Central memory CD8-positive, alpha-beta T cell (primary cell): ENCODE measurements at places on chromosomes 3 and 15.
A peak's percentile ranks its signal among the peaks of the same experiment; 100 is the strongest.

DNA sequence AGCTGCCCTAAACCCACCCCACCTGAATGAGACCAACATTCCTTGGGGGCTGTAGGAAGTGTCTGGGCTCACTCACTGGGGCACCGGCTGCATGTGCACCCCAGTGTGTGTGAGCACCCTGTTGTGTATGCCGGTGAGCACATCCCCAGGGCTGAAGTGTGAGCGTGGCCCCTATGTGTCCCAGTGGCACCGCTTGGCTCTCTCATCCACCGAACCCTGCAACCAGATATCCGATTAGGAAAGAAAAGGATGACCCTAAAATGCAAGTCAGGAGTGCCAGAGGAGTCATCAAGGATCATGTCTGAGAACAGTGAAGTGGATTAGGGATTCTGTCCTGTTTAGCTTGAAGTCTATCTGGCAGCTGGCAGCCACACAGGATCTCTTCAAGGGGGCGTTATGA, 84.0 kb upstream of the ALDH1L1 start:
- no peak for DNase-seq

DNA sequence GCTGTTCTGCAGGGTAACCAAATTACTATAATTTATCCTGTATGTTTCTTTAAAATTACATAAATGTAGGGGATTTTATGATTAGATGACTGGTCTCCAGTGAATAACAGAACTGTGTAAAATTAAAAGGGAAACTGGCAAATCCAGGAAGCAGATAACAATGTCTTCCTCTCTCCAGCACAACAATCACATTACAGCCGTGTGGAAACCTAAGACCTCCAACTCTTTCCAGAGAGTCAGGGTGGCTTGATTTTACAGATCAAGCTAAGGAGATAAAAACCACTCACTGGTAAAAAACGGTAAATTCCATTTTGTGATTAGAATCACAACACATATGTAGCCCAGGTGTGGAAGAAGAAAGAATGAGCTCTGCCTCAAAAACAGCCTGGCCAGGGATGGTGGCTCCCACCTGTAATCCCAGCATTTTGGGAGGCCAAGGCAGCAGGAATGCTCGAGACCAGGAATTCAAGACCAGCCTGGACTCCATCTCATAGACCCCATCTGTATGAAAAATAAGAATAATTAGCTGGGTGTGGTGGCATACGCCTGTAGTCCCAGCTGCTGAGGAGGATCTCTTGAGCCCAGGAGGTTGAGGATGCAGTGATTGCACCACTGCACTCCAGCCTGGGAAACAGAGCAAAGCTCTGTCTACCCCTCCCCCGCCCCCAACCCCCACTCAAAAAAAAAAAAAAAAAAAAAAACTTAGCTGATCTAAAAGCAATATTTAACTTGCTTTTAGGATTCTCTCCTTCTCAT, 29.0 kb downstream of the IL17RD start:
- DNase-seq: no peak

GRCh38 chr3:32399030-32399620, 7.5 kb downstream of the CMTM7 start:
- peak; percentile 43 for DNase-seq

DNA sequence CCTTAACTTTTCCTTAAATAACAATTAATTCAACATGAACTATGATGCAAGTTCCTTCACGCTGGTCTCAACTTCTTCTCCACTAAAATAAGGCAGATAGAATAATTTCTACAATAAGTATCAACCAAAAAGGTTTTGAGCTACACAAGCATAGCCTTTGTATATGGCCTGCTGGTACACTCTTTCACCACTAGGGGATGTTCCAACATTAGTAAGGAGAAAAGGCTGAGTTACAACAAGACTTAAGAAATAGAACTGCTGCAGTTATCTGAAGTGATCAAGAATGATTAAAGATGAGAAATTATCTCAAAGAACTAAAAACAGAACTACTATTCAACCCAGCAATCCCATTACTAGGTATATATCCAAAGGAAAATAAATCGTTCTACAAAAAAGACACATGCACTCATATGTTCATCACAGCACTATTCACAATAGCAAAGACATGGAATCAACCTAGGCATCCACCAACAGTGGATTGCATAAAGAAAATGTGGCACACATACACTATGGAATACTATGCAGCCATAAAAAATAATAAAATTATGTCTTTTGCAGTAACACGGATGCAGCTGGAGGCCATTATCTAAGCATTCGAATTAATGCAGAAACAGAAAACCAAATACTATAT, 14.4 kb downstream of the ATP13A3 start:
- DNase-seq: no peak

DNA sequence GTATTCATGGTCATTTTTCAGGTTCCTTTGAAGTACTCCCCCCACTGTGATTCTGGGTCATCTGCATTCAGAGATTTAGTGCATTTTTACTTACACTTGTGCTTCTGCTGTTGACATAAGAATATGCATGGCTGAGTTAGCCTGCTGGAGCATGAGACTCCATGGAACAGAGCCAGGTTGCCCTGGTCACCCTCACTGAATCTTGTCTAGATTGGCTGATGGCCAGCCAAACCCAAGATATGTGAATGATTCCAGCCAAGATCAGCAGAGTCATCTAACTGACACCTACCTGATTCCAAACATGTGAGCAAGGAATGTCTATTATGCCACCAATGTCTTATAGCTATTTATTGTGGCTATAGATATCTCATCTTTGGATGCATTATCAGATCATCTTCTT, 25.1 kb downstream of the DTWD1 start:
- no peak for DNase-seq

- DNase-seq: no peak
Observed at GRCh38 chr3:61594964-61595285, 33.6 kb downstream of the PTPRG start.
